ENCODE measurements at places on chromosomes 4 and X.

GRCh38 chr4:78150543-78150864 lies 93.4 kb downstream of the FRAS1 start:
- DNase-seq, result no peak

DNA sequence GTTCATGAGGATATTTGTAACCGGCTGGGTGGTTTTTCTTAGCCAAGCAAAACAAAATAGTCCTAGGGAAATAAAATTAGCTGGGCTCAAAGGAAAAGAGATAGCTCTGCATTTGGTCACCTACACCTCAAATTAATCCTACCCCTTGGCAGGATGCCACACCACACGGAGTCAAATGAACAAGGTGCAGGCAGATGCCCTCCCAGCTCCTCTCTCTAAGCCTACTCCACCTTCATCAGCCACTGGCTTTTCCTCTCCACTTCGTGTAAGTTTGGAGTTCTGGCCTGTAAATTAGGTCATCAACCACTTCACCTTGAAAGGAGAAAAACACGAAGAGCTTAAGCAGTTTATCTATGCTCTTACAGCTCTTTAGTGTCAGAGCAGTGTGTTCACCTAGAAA lies 1.4 kb downstream of the DDIT4L start:
- no peak for DNase-seq

GRCh38 chr4:31787701-31788100 lies 1067.5 kb downstream of the PCDH7 start:
- DNase-seq, result no peak

GRCh38 chr4:118018381-118019145 lies 15.7 kb upstream of the NDST3 start:
- DNase-seq, result no peak

- DNase-seq, result no peak
Measured at GRCh38 chr4:185227713-185228278, 18.4 kb downstream of the SNX25 start.

- no peak for DNase-seq
Measured at GRCh38 chr4:168569066-168569930, 72.4 kb downstream of the PALLD start.

DNA sequence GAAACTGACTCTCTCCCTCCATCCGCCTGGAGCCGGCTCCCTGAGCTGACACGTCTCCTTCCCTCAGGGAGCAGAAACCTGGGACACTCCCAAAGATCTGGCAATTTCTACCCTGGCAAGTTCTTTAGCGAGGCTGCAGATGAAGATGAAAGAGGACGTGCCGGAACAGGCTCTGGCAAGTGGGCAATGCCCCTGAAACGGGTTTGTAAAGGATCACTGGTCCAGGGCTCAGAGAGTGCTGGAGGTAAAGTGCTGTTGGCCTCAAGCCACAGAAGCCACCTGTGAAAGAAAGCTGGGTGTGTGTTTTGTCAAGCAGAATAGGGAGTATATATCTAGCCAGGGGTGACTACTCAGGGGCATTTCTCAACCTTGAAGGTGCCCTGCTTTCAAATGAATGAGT lies 131.4 kb upstream of the ATP6AP2 start:
- no peak for DNase-seq

- DNase-seq, result no peak
Measured at GRCh38 chr4:23384741-23385140, 505.1 kb downstream of the PPARGC1A start.

GRCh38 chr4:59223292-59223941 lies 1976.7 kb upstream of the ADGRL3 start:
- no peak for DNase-seq

- no peak for DNase-seq
Measured at GRCh38 chrX:1451661-1452515, 821 bp downstream of the ASMTL start.

DNA sequence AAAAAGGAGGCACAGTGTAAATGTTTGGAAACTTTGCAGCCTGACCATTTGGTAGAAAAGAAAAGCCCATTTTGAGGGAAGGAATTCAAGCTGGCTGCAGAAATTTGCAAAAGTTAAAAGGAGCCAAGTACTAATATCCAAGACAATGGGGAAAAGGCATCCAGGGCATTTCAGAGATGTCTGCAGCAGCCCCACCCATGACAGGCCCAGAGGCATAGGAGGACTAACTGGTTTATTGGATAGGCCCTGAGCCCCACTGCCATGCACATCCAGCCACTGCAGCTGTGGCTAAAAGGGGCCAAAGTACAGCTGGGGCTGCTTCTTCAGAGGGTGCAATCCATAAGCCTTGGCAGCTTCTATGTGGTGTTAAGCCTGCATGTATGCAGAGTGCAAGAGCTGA lies 104.9 kb downstream of the HS3ST1 start:
- no peak for DNase-seq

- DNase-seq, result no peak
Measured at GRCh38 chrX:49172280-49172780, 632 bp downstream of the PLP2 start.

DNA sequence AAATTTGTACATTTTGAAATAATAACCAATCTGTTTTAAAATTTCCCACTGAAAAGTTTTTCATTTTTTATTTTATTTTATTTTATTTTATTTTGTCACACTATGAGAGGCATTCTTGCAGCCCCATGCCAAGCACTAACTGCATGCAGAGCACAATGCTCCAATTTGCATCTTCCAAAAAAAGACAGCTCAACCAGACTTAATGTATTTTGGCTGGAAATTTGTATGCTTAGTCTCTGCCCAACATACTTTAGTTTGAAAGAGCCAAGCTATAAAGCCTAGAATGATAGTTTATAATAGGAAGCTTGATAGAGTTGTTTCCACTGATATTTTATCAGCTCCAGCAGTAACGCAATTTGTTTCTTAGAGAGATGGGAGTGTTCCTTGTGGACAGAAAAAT lies 235.5 kb downstream of the GALNTL6 start:
- DNase-seq, result no peak

DNA sequence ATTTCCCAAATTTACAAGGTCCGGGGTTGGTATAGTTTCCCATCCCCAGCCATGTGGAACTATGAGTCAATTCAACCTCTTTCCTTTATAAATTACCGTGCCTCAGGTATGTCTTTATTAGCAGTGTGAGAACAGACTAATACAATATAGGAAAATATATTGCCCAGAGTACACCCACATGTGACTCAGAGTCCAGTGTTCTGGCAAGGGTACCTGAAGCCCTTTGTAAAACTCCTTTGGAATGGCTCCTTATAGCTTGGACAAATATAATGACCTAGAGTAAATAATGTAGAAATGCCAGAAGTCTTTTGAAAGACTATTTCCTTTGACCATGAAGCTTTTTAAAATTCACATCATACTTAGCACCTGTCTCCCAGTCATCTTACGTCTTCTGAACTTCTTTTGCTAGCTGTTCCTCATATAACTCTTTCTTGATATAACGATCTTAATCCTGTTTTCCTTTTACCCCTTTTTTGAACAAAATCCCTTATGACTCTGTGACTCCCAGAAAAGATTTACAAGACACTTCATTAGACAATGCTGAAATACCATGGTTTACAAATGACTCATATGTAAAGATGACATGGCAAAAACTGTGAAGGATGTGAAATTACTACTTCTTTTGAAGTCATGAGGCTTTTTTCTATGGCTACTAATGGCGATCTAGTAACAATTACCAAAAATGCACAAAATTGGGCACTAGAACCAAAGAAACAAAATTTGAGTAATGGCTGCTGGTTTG lies 408.9 kb downstream of the NAP1L3 start:
- no peak for DNase-seq

DNA sequence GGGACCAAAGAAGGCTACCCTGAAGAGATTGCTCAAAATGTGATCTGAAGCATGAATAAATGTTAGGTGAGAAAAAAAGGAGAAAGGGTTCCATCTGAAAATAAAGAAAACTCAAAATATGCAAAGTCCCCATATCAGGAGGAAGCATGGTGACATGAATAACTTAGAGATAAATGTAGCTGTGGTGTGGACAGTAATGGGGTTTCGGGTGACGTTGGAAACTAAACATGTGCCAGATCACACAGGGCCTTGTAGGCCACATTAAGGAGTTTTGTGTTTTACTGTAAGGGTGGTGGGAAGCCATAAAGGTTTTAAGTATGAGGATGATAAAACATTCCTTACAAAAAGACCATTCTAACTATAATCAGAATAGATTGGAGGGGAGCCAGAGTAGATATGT lies 40.3 kb upstream of the ACSL4 start:
- no peak for DNase-seq

- DNase-seq, result peak; percentile 40
Measured at GRCh38 chr4:163157157-163157556, 9.5 kb downstream of the NAF1 start.

DNA sequence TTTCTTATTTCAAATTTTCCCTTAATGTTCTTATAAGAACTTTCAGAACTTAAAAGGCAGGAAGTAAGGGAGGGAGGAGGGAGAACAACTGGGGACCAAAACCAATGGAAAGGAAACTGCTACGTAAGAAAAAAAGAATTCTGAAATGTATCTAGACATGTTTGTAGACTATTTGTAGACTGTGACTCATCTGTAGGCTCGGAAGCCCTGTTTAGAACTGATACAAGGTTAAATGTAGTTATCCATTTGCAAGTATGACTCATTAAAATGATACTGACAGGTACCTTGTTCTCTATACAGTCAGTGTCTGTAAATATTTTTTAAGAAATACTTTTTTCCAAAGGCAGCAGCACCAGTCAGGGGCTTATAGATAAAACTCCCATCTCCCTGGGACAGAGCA lies 202.0 kb downstream of the DHX15 start:
- DNase-seq, result no peak

GRCh38 chr4:157076578-157076947 lies 613 bp downstream of the GLRB start:
- no peak for DNase-seq

GRCh38 chrX:10482261-10482660 lies 138.1 kb downstream of the MID1 start:
- no peak for DNase-seq

DNA sequence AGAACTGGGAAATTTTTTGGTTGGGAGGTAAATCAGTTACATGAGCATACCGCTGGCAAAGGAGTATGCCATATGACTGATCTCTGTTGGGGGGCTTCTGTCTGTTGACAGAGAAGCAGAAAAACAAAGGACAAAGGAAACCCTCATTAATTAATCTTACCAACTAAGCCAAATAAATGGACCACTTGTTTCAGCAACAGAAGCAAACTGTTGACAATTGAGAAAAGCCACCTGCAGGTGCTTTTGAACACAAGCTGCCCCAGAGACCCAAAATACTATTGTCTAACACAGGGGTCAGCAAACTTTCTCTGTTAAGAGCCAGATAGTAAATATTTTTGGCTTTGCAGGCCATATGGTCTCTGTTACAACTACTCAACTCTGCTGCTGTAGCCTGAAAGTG lies 7.0 kb upstream of the FRYL start:
- no peak for DNase-seq

GRCh38 chrX:107725761-107726555 lies 49.6 kb downstream of the TSC22D3 start:
- DNase-seq, result no peak

- DNase-seq, result no peak
Measured at GRCh38 chrX:18031726-18032375, 170.8 kb upstream of the RAI2 start.

- DNase-seq, result peak; percentile 73
Measured at GRCh38 chrX:15675490-15675921, 10.9 kb upstream of the CLTRN start.

DNA sequence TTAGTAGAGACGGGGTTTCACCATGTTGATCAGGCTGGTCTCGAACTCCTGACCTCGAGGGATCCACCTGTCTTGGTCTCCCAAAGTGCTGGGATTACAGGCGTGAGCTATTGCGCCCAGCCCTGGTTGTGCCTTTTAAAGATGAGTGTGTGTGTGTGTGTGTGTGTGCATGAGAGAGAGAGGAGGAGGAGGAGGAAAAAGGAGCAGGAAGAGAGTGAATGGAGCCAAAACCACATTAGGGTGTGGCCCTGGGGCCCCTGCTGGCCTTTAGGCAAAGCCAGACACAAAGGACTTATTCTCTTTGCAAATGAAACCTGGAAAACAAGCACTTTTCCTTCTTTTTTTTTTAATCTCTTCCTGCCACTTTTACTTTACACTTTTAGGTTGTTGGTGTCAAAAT lies 48.2 kb upstream of the KLF3 start:
- DNase-seq, result no peak

GRCh38 chrX:121854614-121854911 lies 807.2 kb downstream of the GLUD2 start:
- DNase-seq, result no peak

GRCh38 chrX:63761639-63762038 lies 23.4 kb downstream of the ARHGEF9 start:
- no peak for DNase-seq

DNA sequence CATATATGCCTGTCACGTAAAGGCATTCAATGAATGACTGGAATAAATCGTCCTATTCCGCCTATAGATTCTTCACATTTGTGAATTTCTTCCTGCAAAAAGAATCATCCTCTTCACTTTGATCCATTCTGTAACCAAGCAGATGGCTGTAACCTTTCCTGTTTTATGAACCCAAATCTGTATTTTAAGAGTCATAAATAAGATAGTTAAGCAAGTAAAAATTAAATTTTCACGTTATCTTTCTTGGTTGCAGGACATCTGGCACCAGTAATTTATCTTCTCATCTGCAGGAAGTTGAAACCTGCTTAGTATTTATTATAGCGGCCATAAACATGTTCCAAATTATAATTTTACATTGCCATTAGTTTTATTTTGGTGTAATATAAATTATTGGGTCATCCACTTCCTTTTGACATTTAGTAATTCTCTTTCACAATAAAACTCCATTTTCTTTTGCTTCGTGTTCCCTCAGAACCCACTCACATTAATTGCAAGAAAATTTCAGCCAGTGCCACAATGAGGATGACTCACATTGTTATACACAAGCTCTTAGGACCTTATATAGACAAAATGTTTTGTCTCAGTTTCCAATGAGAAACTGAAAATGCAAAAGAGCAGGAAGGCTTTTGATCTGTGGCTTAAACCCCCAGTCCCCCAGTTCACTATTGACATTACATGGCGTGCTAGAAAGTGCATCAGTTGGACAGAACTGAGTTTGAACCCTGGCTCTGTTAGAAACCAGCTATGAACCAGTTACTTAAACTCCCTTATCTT lies 51.1 kb downstream of the TMEM156 start:
- no peak for DNase-seq
